ENCODE measurements at places on chromosomes 1 and 21.

DNA sequence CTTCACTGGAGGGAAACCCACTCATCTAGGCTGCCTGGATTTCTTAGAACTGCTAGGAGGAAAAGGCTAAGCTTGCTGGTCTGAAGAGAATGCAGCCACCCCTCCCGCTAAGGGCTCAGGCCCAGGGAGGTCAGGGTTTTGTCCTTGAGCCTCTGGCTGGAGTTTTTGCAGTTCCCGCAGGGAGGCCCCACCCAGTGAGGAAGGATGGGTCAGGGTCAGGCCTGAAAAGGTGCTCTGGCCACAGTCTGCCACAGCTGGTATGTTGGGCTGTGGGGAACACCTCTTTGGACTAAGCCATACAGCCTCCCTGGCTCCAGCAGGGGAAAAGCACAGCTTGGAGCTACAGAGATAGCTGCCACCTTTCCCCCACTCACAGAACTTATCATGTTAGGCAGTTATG, 71.4 kb upstream of the PAPPA2 start:
- no peak for DNase-seq

- no peak for DNase-seq
These were observed 5.0 kb upstream of the PMVK start for GRCh38 chr1:154941333-154942013.

DNA sequence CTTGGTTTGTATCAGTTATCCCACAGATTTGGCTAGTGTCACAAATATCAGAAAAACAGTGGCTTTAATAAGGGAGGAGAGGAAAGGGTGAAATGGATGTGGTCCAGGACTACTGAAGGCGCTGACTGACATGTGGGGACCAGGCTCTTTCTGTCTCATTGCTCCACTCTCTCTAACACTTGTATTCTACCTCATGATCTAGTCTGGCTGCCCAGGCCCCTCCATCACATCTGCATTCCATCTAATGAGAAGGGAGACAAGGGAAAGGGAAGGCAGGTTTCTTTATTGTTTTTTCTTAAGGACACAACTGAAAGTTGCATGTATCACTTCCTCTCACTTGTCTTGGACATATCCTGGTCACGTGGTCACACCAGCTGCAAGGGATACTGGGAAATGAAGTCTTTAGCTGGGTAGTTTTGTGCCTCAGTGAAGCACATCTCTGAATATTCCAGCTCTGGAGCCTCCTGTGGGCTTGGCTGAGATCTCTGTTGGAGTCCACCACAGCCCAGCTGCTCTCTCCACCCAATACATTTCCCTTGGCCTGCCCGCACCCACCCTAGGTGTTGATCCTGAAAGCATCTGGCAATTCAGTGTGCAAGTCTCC, 42.0 kb upstream of the PADI2 start:
- DNase-seq = peak; percentile 11

DNA sequence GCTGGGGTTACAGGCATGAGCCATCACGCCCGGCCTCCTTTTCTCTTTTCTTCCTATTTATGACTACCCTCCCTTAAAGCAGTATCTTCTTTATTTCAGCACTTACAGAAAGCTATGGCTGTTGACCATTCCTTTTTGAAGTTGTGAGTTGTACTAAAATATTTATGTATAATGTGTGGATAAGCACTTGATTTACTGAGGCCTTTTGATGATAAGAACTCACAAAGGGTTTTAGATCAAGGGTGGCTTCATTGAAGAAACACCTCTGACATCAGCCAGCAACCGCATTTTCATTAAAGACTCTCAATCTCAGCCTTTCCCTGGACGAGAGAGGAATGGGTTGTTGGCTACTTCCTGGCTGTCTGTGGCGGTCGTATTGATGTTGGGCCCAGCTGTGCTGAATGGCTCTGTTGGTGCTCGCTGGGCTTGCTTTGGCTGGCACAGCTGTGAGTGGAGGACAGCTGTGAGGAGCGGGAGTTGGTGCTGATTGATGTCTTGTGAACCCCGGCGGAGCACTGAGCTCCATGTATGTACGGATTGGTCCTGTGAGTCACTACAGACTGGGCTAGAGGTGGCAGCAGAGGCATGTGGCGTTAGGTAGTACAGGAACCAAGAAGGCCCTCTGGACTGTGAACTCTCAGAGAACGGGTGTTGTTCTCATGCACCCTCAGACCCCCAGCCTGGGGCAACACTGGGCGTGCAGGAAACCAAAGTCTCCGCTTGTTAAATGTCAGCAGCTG, 208.8 kb downstream of the KIF26B start:
- no peak for DNase-seq

DNA sequence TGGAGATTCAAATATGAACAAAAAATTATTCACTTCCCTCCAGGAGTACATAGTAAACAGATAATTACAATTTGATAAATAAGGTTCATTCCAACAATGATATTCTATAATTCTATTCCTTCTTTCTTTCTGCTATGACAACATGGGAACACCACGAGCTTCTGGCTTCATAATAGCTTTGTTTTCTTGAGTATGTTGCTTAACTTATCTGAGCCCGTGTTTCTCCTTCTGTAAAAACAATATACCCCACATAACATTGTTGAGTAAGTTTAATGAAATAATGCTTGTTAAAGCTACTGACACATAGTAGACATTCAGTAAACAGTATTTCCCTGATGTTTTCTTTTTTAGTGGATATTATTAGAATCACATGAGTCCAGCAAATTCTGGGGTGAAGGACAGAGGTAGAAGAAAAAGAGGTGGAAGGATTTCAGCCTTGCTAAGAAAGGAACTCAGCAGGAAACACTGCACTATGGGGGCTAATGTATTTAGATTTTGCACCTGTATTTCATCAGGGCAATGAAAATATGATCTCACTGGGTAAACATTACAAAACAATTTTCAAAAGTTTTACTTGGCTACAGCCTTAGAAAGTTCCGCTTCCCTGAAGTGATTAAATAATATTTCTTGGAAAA, 430.8 kb upstream of the C1orf87 start:
- peak; percentile 3 for DNase-seq

DNA sequence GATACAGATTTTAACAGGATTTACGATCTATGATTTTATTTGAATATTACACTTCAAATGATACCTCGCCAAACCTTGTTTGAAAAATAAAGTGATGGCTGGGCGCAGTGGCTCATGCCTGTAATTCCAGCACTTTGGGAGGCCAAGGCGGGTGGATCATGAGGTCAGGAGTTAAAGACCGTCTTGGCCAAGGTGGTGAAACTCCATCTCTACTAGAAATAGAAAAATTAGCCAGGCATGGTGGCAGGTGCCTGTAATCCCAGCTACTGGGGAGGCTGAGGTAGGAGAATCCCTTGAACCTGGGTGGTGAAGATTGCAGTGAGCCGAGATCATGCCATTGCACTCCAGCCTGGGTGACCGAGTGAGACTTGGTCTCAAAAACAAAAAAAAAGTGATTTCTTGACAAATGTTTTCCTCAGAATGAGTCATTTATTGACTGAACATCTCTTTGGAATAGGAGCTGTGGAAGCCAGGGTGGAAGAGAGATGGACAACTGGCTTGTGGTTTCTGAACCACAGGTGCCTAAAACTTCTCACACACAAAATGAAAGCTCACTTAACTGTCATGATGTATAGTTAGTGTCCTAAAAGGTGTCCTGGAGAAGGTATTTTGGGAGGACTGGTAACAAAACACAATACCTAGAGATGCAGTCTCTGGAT, 11.9 kb downstream of the PKNOX1 start:
- DNase-seq = peak; percentile 38

All from fibroblast of mammary gland (primary cell).